ENCODE measurements at places on chromosomes 6 and 20. TPM values are rescaled to one million over a fixed set of nuclear protein-coding genes. Genes with fewer than 3 reads are reported as not detected.

BMP6 gene
- total RNA-seq = not detected

CTCFL gene
- not detected for total RNA-seq

ARMH2 gene
- not detected for total RNA-seq

TRDN gene
- not detected for total RNA-seq

DNA sequence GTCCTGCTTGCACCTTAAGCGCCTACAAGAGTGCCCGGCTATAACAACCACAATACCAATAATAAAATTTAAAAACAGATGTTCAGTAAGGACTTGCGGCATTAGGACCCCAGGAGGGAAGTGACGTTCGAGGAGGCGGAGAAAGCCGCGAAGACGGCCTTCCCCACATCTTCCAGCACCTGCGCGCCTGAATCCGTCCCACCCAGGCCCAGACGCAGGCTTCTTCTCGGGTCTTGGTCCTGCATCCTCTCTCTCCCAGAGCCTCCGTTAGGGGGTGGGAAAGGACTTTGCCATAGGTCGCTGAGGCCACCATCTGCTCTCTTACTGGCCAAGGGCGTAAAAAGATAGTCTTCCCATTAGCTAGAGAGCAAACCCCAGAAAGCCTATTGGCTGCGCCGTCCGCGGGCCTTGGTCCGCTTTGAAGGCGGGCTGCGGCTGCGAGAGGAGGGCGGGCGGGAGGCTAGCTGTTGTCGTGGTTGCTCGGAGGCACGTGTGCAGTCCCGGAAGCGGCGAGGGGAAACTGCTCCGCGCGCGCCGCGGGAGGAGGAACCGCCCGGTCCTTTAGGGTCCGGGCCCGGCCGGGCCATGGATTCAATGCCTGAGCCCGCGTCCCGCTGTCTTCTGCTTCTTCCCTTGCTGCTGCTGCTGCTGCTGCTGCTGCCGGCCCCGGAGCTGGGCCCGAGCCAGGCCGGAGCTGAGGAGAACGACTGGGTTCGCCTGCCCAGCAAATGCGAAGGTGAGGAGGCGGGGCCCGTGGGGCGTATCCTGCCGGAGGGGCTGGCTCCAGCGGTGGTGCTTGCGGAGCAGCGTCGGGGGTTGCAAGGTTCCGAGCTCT is at the start of gene CNPY3:
TSS of gene CNPY3 (plus strand) at position 495 of the 835 bp plus-strand sequence. CDS start at position 586, 91 bp downstream.
- DNase-seq = peak; percentile 95

- DNase-seq = no peak
Observed at GRCh38 chr6:1129131-1129530, 182.8 kb upstream of the FOXQ1 start.

DNA sequence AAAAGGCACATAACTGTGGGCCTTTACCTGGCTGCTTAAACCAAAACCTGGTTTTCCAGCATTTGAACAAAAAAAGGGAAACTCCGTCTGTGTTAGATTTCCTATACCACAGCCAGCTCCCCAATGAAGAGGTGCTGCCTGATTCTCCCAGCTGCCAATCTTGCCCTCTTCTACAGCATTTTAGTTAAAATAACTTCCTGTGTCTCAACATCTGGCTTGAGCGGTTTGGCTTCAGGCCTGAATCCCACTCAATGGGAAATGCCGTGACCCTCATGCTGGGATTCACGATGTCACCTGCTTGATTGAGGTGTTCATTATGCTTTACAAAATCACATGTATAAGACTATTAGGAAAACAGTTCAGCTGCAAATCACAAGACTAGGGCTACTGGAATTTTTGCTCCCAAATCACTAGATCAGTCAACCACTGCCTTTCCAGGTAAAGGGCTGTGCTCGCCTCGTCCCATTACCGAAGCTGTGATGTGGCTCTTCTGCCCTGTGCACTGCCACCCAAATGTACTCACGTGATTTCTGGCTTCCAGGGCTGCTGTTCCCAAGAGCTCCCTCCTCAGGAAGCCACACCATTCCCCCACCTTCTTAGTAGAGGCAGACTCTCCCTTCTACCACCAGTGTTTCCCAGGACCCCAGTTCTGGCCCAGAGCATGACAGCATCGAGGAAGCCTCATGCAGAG is 94.6 kb downstream of the PSMG4 start:
- no peak for DNase-seq

- DNase-seq = peak; percentile 55
Observed at GRCh38 chr20:10672624-10673127, 1.1 kb downstream of the JAG1 start.

DNA sequence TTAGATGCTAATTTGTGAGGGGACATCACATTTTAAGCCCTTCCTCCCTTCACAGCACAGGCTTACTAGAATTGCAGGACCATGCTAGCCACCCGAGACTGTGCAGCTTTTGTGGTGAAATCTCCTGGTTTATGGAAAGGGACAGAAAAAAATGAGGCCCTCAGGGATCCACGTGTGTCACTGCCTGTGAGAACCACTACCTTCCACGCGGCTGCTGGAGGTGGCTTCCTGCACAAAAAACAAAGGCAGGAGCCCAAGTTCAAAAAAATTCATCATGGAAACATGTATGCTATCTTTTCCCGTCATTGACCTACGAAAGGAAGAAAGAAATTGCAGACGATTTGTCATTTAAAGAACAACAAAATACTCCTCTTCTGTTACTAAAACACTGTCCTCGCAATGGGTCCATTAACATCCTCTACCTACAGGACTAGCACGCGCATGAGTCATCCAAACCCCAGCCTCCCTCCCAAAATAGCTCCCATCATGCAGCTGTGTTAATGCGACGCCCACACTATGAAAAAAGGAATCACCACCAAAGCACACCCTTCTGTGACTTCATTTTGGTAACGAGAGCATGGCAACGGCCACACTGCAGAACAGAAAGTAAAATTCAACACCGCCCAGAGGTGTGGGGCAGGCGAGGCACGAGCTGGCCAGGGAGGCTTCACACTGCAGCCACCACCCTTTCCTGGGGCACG is 45.7 kb downstream of the RAMACL start:
- DNase-seq = no peak

- no peak for DNase-seq
Observed at GRCh38 chr20:8321001-8321400, 188.9 kb downstream of the PLCB1 start.

DNA sequence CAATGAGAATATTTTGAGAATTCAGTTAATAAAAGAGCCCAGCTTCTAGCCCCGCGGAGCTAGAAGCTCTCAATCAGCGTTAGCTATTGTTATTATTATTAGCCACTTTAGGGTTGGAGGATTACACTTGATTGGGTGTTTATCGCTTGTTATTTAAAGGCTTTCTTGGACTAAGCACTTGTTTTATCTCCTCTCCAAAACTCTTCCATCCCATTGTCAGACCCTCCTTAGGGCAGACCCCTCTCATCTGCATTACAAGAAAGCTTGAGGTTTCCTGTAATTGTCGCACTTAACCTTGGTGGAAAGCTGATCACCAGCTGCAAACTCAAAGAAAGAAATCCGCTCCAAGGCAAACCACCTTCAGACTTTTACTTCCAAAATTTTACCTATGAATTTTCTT is 4.8 kb downstream of the DPPA5 start:
- no peak for DNase-seq

GRCh38 chr6:16183187-16183664 is 54.3 kb downstream of the MYLIP start:
- DNase-seq = peak; percentile 63

GRCh38 chr20:43909720-43910119 is 4.9 kb upstream of the TOX2 start:
- no peak for DNase-seq

DNA sequence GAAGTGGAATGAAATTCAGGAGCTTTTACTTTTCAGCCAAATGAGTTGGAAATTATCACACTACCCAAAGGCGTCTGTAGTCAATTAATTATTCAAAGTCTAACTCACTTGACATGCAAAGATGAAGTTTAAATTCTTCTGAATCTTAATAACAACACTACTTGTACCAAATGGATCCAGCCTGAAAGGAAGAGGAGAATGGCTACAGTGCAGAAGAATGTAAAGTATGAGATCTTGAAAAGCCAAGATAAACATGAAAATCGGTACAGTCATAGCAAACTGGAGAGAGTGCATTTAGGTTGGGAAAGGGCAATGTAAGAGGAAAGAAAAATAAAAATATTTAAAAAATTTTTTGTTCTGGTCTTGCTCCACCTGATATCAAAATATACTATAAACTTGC is 195.5 kb downstream of the SIM1 start:
- DNase-seq = no peak

DNA sequence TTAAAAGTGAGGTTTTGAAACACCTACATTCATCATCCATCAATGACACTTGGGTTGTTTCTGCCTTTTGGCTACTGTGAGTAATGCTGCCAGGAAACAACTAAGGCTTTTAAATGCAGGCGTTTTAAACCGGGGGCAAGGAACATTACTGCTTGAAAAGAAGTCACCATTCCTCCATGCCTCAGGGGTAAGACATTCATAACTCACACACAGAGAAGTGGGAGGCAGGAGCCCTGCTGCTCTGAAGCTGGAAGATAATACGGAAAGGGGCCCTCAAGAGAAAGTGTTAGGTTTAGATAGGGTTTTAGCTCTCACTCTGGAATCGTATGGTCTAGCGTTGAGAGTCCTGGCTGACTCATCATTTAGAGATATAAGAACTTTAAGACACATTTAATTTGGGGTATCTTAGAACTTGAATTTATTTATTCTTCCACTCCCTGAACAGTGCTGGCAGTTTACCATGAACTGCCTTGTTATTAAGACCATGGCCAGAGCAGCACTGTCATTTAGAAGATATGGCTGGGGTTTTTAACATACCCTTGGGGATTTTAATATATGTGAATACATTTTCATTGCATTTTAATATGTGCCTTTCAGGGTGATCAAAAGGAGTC is 1.8 kb downstream of the TUBB1 start:
- no peak for DNase-seq

- peak; percentile 77 for DNase-seq
Observed at GRCh38 chr6:6057442-6058053, 50.8 kb upstream of the NRN1 start.

DNA sequence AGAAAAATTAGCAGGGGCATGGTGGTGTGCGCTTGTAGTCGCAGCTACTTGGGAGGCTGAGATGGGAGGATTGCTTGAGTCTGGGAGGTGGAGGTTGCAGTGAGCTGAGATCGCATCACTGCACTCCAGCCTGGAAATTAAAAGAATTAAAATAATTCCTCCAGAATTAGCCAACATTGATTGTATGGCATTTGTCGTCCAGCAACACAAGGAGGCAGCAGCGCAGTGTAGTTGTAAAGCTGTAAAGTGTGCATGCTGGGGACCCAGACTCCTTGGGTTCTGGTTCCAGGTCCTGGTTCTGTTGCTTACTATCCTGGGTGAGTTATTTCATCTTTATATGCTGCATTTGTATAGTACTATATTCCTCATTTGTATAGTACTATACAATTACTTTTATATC is 41.4 kb downstream of the PEX7 start:
- DNase-seq = no peak

GRCh38 chr20:57224641-57225138 is 41.8 kb downstream of the BMP7 start:
- DNase-seq = no peak

- no peak for DNase-seq
Observed at GRCh38 chr6:154352898-154353585, 3.6 kb downstream of the IPCEF1 start.

DNA sequence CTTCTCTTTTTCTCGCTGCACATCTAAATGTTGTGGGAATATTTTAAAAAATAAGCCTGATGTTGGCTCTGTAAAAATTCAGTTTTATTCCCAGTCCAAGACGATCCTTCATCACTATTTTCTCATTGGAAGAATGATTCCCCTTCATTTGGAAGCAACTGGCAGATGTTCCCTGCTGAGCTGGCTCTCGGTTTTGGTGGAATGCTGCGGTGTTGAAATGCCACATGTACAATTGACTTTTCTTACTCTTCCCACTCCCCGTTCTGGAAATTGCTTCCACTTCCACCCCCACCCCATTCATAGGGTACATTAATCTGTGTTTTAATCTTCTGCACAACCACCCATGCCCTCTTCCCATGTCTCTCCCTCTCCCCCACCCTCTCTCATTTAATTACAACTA is 496.3 kb upstream of the MAP3K7 start:
- DNase-seq = no peak
